Activated naive CD4-positive, alpha-beta T cell treated with anti-CD3 and anti-CD28 coated beads for 36 hours (primary cell): ENCODE measurements at places on chromosomes 7 and 10. TPM values are rescaled to one million over a fixed set of nuclear protein-coding genes. Genes with fewer than 3 reads are reported as not detected.
A peak's percentile ranks its signal among the peaks of the same experiment; 100 is the strongest.

GRCh38 chr10:35498693-35499092 lies 106.4 kb upstream of the GJD4 start:
- no peak for DNase-seq

Gene CRHR2
- total RNA-seq, result not detected

- DNase-seq, result peak; percentile 51
These were observed 29.7 kb upstream of the SEC61G start for GRCh38 chr7:54788664-54789063.

DNA sequence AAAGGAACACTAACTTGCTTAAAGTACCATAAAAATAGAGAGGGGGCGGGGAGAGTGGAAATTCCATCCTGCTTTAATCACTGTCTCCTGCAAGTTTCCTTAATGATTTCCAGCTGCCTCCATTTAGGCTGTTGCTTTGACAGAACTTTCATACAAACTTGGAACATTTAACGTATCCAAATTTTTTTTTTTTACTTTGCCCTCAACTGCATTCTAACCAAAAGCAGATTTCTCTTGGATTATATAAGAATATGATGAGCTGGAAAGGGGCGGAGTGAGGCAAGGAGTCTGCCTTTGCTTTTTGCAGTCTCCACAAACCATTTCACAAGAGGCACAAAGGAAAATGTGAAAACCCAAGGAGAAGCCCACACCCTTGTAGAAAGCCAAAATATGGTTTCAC lies 46.6 kb upstream of the COL1A2 start:
- DNase-seq, result no peak

DNA sequence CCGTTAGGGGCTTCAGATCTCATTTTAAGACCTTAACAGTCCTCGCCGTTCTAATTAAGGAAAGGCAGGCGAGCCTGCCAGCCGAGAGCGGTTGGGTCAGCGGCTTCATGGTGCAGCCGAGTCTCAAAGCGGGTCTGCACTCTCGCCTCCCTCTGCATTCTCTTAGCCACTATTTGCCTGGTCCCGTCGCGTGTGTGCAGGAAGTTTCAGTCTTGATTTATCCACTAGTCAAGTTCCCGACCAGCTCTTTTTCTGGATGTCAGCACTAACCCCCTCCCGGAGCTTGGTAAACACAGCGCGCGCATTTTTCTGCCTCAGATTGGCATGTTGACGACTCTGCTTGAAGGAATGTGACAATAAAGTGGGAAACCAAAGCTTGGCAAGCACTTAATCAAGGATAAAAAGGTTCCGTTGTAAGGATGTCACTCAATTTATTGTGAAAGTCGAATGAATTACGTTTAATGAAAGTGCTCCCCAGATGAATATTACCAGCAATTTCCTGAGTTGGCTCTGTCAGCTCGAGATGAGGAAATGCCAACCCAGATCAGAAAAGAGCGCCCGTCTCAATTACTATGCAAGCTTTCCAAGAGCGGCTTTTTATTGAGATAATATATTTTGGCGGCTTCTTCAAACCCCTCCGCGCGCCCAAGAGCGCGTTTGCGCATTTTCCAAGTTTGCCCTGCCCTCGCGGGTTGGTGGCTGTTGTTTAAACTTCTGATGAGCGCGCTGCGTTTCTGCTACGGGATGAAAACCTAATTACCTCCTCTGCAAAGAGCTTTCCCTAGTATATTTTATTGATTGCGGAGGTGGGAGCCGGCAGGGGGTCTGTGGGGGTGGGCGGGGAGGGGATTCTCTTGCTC lies 7.9 kb downstream of the NXPH1 start:
- DNase-seq, result no peak

DNA sequence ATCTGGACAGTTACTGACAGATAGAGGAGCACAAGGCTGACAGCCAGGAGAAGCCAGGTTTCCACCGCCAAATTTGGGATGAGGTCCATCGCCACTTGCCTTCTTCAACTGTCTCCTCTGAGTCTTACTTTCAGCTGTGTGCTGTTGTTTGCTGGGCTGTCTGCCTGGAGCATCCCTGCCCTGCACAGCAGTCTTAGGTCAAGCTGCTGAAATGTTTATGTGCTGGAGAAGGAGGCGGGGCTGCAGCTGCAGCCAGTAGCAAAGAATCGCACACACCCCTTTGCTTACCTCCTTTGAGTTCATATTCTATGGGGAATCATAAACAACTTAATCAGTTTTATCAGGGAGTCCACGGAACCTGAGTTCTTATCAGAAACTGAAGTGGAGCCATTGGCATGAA lies 20.1 kb upstream of the CYP3A5 start:
- no peak for DNase-seq

GRCh38 chr7:47153058-47153457 lies 428.9 kb downstream of the TNS3 start:
- DNase-seq, result no peak

DNA sequence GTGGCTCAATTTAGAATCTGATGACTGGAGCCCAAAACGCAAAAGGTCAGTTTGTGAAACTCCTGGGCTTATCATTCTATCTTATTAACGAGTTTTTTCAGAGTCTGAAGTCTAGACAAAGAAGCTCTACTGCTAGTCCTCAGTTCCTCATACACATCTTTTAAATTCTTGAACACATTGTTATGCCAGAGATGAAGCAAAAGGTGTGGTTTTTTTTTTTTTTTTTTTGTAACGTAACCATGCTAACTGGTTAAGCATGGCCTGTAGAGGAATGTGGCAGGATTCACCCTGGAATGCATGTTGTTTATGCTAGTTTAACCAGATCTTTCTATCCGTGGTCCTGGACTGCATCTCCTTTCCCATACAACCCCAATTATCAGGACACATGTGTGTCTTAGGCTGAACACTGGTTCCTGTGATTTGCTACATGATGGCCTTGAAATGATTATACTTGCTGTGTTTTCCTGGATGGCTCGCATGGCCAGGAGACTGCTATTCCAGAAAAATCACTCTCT lies 79.3 kb upstream of the MDFIC start:
- DNase-seq, result no peak

DNA sequence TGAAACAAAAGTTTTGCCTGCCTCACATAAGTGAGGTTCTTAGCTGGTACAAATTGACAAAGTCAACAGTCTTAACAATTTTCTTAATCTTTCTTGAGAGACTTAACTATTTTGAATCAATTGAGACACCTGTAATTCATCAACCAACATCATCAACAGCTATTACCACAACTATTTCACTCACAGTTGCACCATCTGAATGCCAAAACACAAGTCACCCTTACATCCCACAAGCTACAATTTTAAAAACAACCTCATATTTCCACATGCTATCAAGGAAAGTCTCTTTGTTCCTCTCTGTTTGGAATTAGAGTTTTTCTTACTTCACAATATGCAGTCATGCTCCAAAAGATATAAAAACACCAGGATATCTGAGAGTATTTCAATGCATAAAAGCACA lies 4.9 kb downstream of the SMURF1 start:
- DNase-seq, result no peak

- peak; percentile 34 for DNase-seq
These were observed 57.4 kb downstream of the ADRB1 start for GRCh38 chr10:114100848-114101741.

Gene CABCOCO1
- total RNA-seq, result not detected

DNA sequence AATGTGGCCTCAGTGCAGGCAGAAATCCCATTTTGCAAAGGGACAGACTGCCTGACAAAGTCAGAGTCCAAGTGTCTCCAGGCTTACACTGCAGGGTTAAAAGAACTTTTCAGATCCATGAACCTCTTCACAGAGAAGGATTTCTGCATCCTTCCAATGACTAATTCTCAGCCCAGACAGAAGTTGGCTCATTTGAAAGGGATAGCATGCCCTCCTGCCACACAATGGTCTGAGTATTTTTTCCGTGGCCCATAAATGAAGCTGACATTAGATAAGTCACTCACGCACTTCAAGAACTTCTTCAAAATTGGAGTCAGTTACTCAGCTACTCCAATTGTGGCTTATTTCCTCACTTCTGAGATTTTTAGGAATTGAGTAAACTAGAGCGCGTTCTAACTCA lies 170.2 kb downstream of the PLXNA4 start:
- DNase-seq, result no peak

Gene ORC5
- total RNA-seq, result 19.9 TPM

Gene SLC26A3
- total RNA-seq, result not detected

DNA sequence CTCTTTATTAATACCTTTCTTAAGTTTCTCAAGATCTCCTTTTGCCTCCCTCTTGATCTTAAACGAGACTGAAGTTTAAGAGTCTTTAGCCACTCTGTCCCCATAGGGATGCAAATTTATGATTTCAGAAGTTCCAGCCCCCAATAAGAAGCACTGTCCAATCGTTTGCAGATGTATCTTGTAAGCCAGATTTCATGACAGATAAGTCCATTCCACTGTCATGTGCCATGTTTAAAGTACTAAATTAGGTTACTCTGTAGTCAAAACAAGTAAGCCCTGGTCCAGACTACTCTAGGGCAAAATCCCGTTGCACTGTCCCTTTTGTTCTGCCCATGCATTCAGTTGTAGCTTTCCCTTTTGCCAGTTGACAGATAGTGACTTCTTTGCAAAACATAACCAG lies 157.2 kb upstream of the KAT6B start:
- no peak for DNase-seq

DNA sequence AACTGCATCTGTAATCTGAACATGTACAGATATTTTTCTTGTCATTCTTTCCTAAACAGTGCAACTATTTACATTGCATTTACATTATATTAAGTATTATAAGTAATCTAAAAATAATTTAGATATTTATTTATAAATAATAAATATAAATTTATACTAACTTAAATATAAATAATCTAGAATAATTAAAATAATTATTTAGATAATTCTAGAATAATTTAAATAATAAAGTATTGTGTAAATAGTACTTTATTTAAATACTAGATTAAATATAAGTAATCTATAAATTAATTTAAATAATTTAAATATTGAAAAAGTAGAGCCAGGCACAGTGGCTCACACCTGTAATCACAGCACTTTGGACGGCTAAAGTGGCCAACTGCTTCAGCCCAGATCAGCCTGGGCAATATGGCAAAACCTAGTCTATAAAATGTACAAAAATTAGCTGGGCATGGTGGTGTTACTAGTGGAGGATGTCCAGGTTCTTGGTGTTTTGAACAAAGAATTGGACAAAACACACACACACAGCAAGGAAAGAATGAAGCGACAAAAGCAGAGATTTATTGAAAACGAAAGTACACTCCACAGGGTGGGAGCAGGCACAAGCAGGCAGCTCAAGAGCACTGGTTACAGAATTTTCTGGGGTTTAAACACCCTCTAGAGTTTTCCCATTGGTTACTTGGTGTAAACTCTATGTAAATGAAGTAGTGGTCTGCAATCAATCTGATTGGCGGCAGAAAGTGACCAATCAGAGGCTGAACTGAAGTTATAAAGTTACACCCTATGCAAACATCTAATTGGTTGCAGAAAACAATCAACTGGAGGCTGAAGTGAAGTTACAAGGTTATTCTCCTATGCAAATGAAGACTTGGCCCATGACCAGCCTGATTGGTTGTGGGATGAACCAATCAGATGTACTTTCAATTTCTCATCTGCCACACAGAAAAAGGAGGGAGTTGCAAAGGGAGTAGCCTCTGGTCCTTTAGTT lies 100.2 kb upstream of the SP4 start:
- no peak for DNase-seq

Gene STAG3
- 38.4 TPM for total RNA-seq

GRCh38 chr10:23035569-23035968 lies 59.8 kb upstream of the MSRB2 start:
- no peak for DNase-seq

GRCh38 chr10:130461631-130462030 lies 325.4 kb downstream of the GLRX3 start:
- DNase-seq, result no peak

GRCh38 chr10:98377001-98377400 lies 38.0 kb downstream of the PYROXD2 start:
- DNase-seq, result no peak

Gene CNPY1
- total RNA-seq, result not detected

DNA sequence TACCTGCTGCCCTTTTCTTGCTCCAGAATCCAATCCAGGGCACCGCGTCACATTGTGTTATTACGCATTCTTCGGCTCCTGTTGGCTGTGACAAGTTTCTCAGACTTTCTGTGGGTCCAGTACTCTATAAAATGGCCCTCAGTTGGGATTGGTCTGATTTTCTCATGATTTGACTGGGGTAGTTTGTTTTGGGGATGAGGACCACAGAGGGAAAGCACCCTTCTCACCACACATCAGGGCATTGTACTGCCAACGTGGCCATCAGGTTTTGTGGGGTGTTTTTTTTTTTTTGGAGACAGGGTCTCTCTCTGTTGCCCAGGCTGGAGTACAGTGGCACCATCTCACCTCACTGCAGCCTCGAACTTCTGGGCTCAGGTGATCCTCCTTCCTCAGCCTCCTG lies 17.0 kb upstream of the ORAI2 start:
- no peak for DNase-seq

DNA sequence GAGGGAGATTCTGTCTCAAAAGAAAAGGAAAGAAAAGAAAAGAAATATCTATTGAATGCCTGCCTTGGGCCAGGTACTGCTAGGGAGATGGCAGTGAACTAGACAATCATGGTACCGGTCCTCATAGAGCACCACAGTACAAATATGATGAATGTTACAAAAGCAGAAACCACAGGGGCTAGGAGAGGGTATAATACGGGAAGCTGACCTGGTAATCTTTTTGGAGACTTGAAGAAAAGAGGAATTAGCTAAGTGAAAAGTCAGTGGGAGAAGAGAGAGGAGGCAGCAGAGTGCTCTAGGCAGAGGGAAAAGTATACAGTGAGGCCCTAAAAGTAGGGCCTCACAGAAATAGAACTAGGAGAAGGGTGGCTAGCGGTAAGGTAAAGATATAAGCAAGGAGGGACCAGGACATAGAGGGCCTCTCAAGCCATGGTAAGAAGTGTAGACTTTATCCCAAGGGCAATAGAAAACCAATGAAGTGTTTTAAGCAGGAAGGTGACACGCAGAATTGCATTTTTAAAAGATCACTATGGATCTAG lies 42.8 kb upstream of the WNT8B start:
- DNase-seq, result no peak

GRCh38 chr7:132739271-132739955 lies 163.1 kb upstream of the PLXNA4 start:
- no peak for DNase-seq

DNA sequence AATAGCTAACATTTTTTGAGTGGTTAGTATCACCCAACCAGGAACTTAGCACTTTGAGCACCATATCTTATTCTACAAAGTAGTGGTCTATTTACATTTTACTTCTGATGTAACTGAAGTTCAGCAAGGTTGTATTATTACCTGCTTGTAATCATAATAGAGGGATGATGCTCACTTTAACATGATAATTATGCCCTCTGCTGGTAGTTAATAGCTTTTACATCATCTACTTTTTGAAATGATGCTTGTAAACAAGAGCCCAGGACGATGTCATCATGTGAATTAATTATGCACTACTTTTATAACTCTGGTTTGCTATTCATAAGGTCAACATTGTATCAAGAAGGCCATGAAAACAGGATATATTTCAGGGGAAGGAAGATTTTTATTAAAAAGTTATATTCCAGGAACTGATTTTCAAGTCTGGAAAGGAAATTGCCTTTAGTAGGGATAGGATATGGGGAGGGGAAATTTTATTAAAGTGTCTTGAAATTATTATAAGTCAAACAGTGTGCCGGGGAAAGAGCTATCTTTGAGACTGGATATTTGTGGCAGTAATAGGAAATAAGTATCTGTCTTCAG lies 80.3 kb upstream of the SCIN start:
- no peak for DNase-seq
